Epithelial cell of prostate (primary cell): ENCODE measurements at places on chromosomes 3 and 15.

- DNase-seq, result no peak
These were observed 61.6 kb downstream of the RGMA start for GRCh38 chr15:93027413-93027812.

DNA sequence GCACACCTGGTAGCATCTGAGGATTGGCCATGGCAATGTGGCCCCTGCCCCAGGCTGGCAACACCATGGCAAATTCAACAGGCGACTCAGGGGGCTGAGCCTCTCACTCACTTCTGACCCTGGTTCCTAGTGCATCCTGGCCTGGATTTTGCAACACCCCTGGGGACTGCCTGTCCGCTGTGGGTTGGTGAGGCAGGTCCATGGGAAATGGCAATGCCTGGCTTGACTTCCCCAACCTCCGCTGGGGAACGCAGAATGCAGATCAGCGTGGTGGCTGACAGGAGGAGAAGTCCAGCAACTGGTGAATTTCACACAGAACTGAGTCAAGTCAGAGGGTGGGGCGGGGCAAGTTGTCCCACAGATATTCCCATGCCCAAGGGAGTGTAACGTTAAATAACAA is 3.9 kb upstream of the PSTPIP1 start:
- no peak for DNase-seq

DNA sequence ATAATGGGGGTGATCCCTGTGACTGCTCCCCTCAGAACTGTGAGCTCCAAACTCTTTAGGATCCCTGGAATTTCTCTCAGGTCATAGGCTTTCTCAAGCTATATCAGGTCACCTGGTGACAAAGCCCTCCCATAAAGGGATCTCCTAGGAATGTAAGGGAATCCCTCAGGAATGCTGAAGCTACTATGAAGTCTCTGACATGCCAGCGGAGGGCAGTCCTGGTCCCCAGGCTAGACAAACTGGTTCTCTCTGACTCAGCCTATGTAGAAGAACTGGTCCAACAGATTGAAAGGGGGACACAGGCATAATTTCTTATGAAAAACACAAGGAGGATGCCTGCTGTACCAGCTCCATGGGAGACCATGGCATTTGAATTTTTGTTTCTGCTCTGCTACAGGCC is 6.7 kb downstream of the LPCAT4 start:
- DNase-seq, result no peak

DNA sequence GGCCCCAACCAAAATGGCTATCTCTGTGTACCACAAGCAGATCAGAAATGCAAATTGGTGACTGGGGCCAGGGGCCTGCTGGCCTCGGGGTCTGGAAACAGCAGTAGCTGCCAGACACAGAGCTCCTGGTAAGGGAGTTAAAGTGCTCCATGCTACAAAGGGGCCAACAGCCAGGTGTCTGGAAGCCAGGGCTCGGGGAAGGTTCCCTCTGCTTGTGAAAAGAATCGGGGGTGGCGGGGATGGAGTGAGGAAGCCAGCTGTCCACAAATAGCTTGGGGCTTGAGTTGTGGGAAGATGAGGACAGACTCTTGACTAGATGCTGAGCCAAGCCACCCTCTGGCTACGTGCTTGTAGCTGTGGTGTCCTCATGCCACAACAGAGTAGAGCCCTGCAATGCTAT is 39.3 kb downstream of the CHRD start:
- DNase-seq, result no peak

DNA sequence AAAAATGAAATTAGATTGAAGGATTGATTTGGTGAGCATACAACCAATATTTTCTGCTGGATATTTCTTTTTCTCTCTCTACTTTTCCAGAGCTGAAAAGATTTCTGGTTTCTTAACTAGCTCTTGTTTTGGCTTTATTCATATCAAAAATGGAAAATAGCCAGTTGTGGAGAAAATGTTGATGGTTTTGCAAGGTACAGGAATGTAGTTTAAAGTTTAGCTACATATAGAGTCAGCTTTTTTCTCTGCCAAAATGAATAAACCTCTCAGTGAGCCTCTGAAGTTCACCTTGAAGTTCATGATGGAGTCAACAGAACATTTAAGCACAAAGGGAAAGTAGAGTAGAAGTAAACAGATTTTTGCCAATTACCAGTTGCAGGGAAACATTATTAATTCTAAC is 720.5 kb upstream of the ALCAM start:
- DNase-seq, result no peak

DNA sequence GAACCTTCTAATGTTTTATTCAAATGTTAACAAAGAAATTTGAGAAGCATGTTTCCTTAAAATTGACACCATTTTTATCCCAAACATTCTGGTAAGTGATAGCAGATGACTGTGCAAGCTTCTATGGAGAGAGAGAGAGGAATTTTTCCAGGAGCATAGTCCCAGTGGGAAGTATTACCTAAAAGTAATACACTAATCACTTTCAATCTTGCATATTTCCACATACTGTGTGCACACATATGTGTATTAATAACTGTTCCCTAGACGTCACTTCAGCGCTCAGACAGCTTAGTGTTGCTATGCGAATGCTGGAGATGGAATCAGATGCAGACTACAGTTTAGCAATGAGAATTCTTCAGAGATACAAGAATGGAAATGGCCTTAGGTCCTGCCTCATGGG is 424.3 kb upstream of the TPRG1 start:
- no peak for DNase-seq

GRCh38 chr15:97849183-97849582 is 111.3 kb upstream of the ARRDC4 start:
- DNase-seq, result no peak

DNA sequence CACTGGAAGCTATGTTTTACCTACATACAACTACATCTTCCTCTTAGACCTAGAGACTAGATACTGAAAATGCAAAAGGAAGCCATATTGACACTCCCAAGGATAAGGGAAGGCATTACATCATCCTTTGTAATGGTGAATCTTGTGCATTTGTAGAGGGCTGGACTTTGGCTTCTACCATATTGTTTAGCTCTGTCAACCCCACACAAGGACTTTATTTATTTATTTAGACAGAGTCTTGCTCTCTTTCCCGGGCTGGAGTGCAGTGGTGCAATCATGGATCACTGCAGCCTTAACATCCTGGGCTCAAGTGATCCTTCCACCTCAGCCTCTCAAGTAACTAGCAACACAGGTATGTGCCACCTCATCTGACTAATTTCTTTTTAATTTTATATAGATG is 331.5 kb upstream of the TPRG1 start:
- DNase-seq, result no peak
